ENCODE measurements at places on chromosomes 1 and 21.
A peak's percentile ranks its signal among the peaks of the same experiment; 100 is the strongest.

- DNase-seq: peak; percentile 74
These were observed 3.5 kb upstream of the FCMR start for GRCh38 chr1:206925106-206925736.

DNA sequence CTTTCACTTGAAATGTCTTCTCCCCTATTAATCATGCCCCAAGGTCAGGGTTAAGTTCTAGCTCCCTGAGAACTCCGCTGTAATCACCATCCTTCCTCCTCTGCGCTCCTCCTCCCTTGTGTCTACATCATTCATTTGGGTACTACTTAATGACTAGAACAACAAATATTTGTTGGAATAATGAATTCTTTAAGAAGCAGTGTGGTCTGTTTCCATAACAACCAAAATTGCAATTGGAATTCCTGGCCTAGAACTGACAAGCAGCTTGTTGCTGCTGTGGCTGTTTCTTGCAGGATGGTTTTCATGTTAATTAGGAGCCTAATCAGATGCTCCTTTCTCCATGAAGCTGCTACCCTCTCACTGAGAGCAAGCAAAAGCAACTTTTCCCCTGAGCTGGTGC is 192.5 kb downstream of the ZZZ3 start:
- no peak for DNase-seq

DNA sequence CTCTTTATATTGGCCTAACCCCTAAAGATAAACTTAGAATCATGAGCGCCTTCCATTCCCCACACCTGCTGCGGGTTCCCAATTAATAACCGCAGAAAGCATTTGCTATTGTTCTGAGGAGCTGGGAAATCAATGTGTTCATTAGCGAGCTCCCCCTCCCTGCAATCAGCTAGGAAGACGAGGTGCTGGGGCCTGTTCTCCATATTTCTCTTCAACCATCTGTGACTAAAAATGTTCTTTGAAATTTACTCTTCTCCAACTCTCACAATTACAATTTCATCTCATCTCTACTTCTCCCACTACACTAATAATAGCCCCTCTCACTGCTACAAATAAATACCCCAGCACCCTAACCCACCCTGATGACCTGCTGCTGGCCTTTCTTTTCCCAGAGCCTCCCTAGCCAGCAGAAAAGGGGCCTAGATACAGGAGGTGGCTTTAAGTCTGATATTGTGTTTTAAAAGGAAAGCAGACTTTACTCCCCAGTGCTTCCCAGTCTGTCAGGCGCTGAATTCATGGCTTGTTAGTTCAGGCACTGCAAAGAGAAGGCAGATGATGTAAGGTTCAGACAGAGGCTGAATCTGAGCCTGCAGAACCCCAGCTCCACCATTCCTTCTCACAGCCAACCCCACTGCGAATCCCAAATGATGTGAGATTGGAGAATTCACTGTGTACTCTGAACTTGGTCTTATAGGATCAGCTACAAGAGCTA is 477.5 kb upstream of the DAB1 start:
- no peak for DNase-seq

- DNase-seq: no peak
These were observed 267.2 kb upstream of the PLXNA2 start for GRCh38 chr1:208511242-208511860.

DNA sequence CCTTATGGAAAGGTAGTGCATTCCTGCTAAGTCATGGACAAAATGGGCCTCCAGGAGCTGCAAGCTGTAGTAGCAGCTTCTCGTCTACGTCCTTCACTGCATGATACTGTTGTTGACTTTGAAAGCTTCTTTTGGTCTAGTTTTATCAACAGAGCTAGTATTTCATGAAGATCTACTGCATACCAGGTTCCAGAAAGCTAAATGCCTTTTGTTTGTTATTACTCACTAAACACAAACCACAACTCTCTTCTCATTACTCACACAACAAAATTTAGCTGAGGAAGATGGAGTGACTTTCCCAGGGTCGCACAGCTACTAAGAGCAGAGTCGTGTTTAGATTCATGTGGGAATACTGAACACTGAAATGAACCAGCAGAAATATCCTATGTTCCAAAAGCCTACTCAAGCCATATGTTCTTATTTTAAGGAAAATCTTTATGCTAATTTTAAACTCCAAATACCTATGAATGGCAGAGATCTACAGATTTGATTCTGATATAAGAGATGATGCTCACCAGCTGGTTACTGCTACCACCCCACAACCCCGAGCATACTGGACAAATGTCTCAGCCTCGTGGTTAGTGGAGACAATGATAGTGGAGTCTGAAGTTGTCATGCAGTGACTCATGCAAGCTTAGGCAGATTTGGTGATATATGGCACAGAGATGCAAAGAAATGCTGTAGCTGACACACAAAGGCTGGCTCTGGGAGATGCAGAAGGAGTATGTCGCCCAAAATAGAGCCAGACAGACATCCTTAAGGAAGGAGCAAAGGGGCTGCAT is 20.6 kb downstream of the PGBD2 start:
- no peak for DNase-seq

All from CD4-positive, alpha-beta T cell treated with Interleukin-1 beta for 1 hour (primary cell).